Bronchial epithelial cell (primary cell): ENCODE measurements at places on chromosomes 13 and 19. TPM values are rescaled to one million over a fixed set of nuclear protein-coding genes. Genes with fewer than 3 reads are reported as not detected.

- no peak for DNase-seq
Measured at GRCh38 chr19:17136617-17137016, 61.0 kb downstream of the MYO9B start.

DNA sequence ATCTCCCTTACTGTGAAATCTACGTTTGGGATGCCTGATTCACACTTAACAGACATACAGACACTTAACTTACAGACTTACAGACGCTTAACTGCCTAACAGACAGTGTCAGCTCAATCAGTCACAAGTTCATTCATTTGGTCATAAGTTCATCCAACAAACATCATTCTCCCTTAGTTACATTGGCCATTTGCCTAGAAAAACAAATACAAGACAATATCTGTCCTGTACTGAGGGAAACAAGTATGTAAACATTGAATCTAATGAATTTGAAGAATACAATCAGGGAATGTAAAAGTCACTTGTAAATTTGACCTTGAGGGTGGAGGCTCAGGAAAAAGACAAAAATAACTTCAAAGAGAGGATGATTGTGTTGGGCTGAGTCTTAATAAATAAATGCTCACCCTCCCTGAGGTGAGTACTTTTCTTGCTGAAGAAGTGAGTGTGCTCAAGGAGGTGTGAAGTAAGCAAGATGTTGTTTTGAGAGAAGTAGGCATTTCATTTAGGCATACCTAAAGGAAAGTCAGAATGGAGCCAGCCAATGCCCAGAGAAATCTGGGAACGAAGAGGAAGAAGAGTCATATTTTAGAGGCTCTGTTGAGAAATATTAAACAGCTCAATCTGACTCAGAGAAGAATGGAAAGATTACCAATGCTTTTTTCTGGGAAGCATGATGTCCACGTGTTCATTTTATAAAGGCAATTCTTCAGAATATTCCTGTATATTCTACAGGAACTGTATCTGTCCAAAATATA lies 958.4 kb upstream of the SLC10A2 start:
- DNase-seq, result peak; percentile 63

- DNase-seq, result peak; percentile 20
Measured at GRCh38 chr13:46753137-46753536, 43.8 kb downstream of the ESD start.

The KLK14 gene
- total RNA-seq, result not detected in 2 replicates

DNA sequence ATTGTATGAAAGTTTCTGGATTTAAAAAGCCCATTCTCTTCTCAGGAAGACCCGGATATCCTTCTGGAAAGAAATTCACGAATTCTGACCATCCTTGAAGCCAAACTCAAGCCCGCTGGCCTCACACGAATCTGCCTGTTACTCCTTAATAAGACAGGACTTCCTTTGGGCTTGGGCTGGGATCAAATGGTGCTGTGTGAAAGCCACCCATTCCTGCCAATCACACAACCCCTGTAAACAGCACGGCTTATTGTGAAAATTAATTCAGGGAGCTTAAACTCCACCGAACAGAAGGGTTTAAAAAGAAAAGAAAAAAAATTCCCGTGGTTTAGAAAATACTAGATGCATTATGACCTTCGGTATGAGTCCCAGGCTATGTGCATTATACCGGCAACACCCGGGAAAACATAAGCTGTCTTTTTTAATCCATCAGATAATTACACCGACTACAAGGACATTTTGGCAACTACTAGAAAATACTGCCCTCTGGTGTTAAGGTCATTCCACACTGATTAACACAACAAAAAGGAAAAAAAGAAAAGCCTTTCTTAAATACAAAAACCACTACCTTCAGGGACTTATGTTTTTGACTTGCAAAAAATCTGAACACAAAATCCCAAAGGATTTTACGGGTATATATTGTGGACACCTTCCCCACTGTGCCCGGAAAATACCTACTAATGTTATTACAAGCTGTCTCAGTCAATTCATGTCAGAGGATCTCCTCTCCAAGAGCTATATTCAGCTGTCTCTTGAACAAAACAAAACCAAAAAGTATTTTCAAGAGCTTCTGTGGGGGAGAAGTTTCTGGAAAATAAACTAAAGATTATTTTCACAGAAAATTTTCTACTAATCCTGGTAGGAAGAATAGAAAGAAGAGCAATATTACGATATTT lies 76.0 kb upstream of the LSM14A start:
- peak; percentile 59 for DNase-seq

DNA sequence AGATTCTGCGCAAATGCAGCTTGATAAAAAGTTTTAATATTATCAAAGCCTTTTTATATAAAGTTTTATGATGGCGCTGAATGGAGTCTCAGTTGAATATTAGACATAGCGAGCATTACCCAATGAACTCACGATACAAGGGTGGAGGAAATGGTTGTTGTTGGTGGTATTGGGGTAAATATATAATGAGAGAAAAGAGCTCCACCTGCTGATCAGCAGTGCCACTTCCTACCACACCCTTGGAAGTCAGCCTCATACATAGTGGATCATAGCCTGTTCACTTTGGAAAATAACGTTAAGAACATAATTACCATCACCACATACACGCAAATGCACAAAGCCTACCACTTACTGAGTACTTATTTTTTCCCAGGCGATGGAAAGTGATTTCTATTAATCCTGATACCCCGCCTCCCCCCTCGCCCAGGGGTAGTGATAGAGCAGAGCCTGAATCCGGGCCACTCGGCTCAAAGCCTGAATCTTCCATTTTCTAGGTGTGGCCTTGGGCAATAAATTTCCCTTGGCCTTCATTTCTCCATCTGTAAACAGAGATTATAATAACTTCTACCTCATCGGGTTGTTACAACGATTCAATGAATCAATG lies 358.3 kb downstream of the KLF5 start:
- DNase-seq, result no peak

The ZNF761 gene
- total RNA-seq, result 14.0 and 15.9 TPM in 2 replicates

DNA sequence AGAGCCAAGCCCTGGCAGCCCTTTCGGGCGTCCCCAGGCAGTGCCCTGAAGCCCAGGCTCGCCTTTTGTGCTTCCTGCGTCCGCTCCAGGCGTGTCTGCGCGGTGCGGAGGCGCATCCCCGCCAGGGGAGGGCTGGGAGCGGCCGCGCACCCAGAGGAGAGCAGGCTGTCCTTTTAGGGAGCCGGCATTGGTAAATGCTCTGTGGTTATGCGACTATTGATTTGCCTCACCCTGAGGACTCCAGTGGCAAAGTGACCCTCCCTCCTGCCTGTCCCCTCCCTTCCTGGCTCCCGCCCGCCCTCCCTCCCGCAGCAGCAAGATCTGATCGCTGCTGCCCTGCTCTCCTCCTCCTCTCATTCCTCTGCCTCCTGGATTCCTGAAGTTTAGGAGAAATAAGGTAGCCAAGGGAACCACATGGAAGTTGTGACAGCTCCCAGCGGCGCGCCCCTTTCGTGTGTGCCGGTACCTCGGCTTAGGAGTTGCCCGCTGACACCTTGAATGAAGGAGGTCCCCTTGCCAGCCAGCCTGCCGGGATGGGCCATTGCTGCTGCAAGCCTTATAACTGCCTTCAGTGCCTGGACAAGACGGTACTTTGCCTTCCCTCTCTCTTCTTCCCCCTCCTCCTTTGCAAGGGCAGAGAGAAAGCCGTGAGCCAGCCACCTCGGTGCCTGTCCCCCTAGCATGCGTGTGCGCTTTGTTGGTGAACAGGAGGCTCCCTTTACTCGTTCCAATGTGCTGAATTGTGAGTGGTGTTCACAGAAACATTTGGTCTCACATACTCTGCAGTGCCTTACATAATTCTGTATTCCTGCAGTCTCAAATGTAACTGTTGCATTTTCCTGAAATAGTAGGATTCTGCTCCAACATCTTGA lies 166.9 kb downstream of the SLC7A1 start:
- DNase-seq, result peak; percentile 33

The SERTM1 gene
- not detected in 2 replicates for total RNA-seq

DNA sequence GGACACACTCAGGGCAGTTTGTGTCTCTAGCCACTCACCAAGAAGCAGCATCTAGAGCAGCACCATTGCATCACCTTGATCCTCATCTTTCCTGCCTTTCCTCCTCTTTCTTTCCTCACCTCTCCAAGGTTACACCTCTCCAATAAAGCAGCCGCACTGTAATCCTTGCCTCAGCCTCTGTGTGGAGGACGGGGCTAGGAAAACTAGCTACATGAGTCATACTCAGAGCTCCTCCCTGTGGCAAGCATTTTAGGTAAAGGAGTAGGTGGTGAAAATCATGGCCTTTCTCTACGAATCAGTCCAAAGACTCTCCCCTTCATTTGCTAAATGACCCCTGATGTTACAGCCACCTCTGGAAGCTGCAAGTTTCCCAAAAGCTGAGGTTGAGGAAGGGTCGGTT lies 108.9 kb downstream of the DNAJC15 start:
- DNase-seq, result peak; percentile 73

The OXGR1 gene
- not detected in 2 replicates for total RNA-seq

The COMP gene
- total RNA-seq, result not detected in 2 replicates

The A1BG gene
- total RNA-seq, result 2.1 and 4.7 TPM in 2 replicates

The ZIC5 gene
- not detected in 2 replicates for total RNA-seq

- no peak for DNase-seq
Measured at GRCh38 chr19:11534538-11534937, 4.1 kb upstream of the CNN1 start.

DNA sequence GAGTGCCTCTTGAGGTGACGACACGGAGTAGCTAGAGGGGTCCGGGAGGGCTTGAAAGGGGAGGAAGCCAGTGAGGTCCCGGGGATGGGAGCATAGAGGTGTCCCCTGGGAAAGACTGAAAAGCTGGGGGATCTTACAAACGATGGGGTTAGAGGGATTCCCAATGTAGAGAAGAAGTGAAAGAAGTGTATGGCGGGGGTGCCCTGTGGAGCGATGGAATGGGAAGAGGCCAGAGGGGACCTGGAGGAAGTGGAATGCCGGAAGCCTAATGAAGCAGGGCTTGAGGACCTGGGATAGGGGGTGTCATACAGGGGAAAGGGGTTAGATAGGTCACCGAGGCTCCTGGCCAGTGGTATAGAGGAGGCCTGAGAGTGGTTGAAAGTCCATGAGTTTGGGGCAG lies 580 bp downstream of the AP2A1 start:
- peak; percentile 5 for DNase-seq

The MEF2B gene
- under 0.01 and 0.26 TPM in 2 replicates for total RNA-seq

GRCh38 chr13:72983085-72983768 lies 75.6 kb upstream of the KLF5 start:
- peak; percentile 42 for DNase-seq

GRCh38 chr13:109427148-109427547 lies 359.2 kb downstream of the IRS2 start:
- no peak for DNase-seq

- DNase-seq, result no peak
Measured at GRCh38 chr13:33349986-33350826, 64.7 kb upstream of the STARD13 start.

GRCh38 chr13:48780713-48781341 lies 127.1 kb downstream of the CYSLTR2 start:
- DNase-seq, result no peak

GRCh38 chr19:45670670-45671453 lies 2.8 kb downstream of the GIPR start:
- DNase-seq, result peak; percentile 73

GRCh38 chr13:22793598-22794134 lies 387.1 kb upstream of the SGCG start:
- peak; percentile 51 for DNase-seq

GRCh38 chr19:7725791-7726190 lies 6.1 kb downstream of the CLEC4G start:
- no peak for DNase-seq

GRCh38 chr19:45439190-45439568 lies 15.5 kb upstream of the ERCC1 start:
- no peak for DNase-seq

The SLC17A7 gene
- not detected in 2 replicates for total RNA-seq

- no peak for DNase-seq
Measured at GRCh38 chr13:30738526-30739236, 3.3 kb downstream of the ALOX5AP start.

DNA sequence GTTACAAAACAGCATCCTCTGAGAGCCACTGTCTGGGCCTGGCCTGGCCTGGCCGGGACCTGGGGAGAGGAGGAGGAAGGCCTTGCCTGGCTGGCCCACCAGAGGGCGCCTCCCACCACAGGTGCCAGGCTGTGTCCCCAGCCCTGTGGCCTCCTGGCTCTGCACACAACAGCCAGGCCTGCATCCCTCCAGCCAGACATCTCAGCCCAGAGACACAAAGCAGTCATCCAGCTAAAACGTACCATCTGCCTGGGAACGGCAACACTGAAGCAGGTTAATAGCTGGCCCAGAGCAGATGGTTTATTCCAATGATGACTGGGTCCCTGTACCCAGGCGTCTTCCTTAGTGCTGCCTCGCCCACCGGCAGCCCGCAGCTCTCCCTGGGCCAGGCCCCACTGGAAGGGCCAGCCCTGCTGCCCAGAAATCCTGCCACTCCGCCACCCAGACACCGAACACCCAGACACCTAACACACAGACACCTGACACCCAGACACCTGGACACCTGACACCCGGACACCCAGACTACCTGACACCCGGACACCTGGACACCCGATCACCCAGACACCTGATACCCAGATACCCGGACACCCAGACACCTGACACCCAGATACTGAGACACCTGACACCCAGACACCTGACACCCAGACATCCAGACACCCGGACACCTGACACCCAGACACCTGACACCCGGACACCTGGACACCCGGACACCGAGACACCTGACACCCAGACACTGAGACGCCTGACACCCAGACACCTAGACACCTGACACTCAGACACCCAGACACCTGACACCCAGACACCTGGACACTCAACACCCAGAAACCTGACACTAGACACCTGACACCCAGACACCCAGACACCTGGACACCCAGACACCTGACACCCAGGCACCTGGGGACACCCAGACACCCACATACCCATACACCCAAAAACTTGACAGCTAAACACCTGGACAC lies 20.1 kb downstream of the C19orf12 start:
- DNase-seq, result peak; percentile 16

The PCDH9 gene
- 0.26 TPM in 2 replicates for total RNA-seq

DNA sequence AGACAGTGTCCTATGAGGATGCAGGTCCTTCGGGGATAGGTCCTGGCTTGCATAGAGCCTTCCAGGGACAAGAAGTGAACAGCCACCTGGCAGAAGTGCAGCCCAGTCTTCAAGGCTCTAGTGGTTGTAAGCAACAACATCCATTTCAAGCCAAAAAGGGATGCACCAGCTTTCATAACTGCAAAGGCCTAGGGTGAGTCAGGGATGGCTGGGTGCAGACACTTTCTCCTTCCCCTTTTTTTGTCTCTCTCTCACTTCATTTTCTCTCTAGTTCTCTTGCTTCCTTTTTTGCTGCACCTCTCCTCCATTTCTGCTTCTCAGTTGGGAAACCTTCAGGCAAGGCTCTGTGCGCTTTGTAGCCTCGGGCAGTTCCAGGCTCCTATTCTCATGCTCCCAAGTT lies 196.2 kb upstream of the ZNF536 start:
- no peak for DNase-seq

The SIAH3 gene
- not detected in 2 replicates for total RNA-seq

The HNRNPA1L2 gene
- total RNA-seq, result 3.7 and 3.8 TPM in 2 replicates

The ACTL9 gene
- total RNA-seq, result not detected in 2 replicates

DNA sequence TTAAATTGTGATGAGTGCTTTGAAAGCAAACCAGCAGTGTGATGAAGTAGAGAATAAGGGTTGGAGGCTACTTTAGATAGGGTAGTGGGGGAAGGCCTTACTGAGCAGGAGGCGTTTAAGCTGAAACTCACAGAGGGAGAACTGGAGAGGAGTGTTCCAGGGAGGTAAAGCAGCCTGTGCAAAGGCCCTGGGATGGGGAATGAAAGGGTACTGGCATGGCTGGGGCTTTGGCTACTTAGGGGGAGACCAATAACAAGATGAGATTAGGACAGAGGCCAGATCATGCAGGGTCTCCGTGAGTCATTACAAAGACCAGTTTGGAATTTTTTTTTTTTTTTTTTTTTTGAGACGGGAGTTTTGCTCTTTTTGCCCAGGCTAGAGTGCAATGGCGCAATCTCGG lies 1.1 kb downstream of the PPP5C start:
- DNase-seq, result no peak
